ENCODE measurements at places on chromosomes 1 and 21.

DNA sequence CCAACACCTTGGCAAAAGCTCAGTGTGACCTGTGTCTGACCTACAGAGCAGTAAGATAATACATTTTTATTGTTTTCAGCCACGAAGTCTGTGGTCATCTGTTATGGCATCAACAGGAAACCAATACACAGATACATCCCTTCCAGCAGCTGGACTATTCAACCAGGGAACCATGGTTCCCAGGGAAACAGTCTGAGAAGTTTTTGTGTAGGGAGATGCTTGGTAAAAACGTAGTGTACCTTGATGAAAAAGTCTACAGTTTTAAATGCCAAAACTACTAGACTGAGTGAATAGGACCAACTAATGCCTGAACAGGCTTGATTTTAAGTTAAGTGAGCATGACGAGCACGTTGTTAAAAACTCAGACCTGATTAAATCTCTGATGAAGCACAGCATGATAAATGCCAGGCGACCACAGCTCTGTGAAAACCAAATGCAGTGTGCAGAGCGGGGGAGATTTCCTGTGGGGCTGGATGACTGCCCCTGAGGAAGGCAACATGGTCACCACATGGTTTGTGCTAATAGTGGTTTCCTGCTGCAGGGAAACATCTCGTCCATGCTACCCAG is 228.9 kb downstream of the TNR start:
- DNase-seq, result no peak

- peak; percentile 90 for DNase-seq
These were observed 86.4 kb downstream of the FAF1 start for GRCh38 chr1:50873458-50874187.

DNA sequence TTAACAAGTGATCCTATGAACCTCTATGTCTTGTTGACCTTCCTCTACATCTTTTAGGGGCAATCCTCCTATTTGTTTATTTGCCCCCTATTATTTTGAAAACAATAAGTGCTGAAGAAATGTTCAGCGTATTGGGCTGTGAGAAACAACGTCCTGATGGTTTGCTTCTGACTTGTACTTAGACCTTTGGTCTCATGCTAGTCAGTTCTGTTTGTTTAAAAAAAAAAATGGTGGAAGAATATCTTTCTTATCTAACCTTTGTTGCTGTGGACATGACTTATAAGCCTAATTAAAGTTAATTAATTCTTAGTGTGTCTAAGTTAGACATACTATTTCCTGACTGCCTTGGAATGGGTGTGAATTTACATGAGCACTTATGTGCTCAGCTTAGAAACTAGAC is 20.7 kb downstream of the ATP1A1 start:
- no peak for DNase-seq

DNA sequence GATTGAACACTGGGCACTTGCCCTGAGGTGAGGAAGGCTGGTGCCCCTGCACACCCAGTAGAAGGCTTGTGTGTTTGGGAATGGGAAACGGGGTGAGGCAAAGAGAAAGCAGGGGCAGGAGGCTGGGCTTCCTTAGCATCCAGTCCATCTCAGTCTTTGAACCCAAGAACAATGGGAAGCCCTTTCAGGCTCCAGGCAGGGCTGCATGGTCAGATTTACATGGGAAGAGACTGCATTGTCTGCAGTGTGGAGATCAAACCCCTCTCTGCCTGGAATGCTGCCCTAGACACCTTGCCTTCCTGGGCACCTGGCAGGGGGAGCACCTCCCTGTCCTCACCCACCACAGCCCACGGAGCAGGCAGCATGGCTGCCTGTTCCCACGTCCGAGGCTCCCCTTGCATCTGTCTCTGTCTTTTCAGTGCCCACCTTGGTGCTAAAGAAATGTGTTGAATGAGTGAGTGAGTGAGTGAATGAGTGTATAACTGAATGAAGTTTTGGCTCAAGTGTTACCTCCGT is 268.5 kb downstream of the GRIK3 start:
- no peak for DNase-seq

GRCh38 chr1:58779801-58780382 is 4.0 kb downstream of the JUN start:
- no peak for DNase-seq

DNA sequence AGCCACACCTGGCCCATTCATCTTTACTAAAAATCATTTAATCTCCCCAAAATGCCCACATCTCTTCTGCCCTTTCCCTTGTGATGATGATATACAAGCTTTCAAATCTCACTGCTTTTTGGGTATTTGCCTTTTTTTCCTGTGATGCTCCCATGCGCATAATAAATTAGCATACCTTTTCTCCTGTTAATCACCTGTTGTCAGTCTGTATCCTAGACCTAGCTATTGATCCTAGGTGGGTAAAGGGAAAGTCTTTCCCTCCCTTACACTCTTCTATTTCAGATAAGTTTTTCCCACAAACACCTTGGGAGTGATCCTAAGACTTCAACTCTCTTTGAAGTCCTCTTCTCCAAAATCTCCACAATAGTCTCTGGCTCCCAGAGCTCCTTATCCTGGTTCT is 12.0 kb upstream of the SLC35A3 start:
- no peak for DNase-seq

DNA sequence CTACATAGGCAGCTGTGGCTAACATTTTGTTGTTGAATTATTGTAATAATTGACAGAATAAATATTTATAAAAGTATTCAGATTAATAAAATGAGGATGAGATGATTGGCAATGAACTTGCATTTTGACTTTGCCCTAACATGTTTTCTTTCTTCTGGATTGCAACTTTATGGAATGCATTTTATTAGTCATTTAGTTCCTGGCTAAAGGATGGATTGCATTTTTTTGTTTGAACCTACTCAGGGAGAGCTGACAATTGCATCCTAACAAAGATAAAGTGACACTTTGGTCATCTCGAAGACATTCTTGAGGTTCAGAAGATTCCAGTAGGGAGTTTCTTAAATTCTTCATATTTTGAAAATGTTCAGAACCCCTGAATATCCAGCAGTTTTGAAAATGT is 37.5 kb downstream of the PGM1 start:
- no peak for DNase-seq

- no peak for DNase-seq
These were observed 213.8 kb downstream of the PLA2G4A start for GRCh38 chr1:187042538-187042937.

DNA sequence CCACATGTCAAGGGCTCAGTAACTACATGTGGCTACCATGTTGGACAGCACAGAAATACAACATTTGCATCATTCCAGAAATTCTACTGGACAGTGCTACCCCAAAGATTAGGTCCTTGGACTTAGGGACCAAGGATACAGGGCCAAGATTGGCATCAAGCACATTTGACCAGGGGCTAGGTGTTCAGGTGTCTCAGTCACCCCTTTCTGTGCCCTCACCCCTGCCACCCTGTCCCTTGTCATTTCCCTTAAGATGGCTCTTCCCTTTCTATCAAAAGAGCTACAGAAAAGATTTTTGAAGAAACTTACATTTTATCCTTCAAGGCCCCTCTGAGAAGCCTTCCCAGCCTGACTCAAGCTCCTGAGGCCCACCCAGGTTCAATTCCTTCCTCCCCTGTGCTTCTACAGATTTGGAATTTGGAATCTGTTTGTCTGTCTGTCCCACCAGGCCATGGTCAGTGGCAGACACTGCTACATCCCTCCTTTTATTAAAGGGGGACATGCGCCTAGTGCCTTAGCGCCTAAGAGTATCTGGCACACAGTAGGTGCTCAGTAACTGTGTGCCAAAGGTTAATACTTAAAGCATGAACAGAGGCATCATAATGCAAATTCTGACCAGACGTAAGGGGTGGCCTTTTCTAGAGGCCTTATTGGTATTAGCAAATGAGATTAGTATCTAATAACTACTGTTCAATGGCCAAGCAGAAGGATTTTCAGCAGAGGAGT is 21.4 kb downstream of the CSF1 start:
- no peak for DNase-seq

GRCh38 chr1:207698822-207699483 is 52.9 kb upstream of the CD46 start:
- DNase-seq, result peak; percentile 67

DNA sequence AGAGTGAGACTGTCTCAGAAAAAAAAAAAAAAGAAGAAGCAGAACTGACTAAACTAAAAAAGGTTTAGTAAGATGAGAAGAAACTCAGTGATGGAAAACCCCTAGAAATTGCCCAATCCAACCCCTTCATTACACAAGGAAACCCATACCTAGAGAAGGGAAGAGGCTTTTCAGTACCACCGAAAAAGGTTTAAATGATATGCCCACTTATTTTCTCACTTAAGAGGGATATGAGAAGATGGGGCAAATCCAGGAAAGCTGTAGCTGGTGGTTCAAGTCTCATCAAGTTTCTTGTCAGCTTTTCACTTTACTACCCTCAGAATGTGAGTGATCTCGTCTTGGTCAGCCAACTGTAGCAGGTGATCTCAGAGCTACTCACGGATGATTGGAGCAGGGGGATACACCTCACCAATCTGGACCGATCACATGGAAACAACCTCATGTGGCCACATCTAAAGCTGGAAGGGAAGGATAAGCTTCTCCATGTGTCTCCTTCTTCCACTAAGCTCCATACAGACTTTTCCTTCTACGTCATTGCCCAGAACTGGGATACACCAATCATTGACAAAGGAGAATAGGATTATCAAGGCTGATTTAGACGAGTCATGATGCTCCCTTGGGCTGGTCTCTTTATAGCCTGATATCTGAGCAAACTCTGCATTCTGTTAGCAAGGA is 126.7 kb upstream of the POU3F1 start:
- DNase-seq, result no peak
